Liver (tissue), 10 donors: ENCODE measurements at places on chromosomes 4 and X. TPM values are rescaled to one million over a fixed set of nuclear protein-coding genes. Genes with fewer than 3 reads are reported as not detected.

DNA sequence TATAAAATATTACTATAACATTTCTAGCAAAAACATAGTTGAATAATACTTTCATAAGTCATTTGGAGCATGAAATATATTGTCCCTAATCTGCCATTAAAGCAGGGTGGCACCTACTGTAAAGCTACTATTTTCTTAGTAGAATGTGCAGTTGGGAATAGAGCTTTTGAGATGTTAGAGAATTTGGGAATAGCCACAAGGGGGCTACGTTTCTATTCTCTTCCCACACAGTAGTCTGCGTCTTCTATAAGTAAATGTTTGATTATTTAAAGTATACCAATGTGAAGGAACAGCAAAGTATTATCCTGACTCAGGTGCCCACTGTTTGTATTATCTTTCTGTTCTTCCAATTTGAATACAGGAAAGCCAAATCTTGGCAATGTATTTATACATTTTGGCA lies 323.2 kb upstream of the GIMD1 start:
- H3K4me1 ChIP-seq = no peaks in the 10 kb centered on the region
- H3K27ac ChIP-seq = no peak overlapping the region
- H3K27me3 ChIP-seq = no peaks in the 10 kb centered on the region

DNA sequence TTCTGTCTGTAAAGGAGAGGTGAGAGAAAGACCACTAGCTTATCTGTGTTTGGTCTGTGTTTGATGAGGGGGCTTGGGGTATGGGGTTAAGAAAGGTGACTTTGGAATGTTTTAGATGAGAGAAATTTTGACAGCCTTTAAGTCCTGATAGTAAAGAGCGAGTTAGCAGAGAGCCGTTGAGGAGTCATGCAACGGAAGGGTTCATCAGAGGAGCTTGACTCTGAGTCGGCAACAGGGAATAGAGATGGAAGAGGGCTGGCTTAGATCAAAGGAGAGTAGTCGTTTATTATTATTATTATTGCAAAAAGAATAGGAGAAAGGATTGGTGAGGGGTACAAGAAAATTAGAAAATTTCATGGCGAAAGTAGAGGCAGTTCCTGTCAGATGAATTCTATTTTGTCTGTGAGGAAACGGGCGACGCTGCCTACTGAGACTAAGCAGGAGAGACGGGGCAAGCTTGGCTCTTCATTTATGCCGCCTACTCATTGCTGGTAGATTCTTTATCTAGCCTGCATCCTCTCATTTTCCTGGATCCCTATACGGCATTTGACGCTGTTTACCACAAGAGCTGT lies 473 bp upstream of the VAMP7 start:
- H3K36me3 ChIP-seq = no peaks in the 10 kb centered on the region
- peak overlapping the region; percentile 75 for H3K27ac ChIP-seq
- H3K4me3 ChIP-seq = peak overlapping the region; percentile 67
- H3K4me1 ChIP-seq = no peaks in the 10 kb centered on the region
- DNase-seq = no peak

GRCh38 chr4:112361181-112361791 lies 64.1 kb downstream of the ALPK1 start:
- H3K4me3 ChIP-seq = no peak overlapping the region
- H3K27ac ChIP-seq = no peak overlapping the region
- no peaks in the 10 kb centered on the region for H3K4me1 ChIP-seq

GRCh38 chr4:100306018-100306417 lies 115.8 kb upstream of the DDIT4L start:
- H3K4me3 ChIP-seq = no peak overlapping the region
- no peak overlapping the region for H3K27ac ChIP-seq
- no peaks in the 10 kb centered on the region for H3K27me3 ChIP-seq
- no peaks in the 10 kb centered on the region for H3K36me3 ChIP-seq
- DNase-seq = no peak
- no peaks in the 10 kb centered on the region for H3K4me1 ChIP-seq

DNA sequence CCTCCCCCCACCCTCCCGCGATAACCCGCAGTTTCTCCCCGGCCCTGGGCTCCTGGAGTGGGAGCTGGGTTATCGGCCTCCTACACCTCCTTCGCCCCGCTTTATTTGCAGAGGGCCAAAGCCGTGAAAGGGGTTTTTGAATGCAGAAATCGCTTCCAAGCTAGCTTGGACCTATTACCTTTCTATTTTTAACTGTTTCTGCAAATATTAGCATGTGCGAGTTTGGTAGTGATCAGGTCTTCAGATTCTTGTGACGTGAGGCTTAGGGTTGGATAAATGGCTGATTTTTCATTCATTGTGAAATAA lies 1.3 kb downstream of the USP9X start:
- H3K27ac ChIP-seq = peak overlapping the region; percentile 100
- H3K27me3 ChIP-seq = no peaks in the 10 kb centered on the region
- H3K4me3 ChIP-seq = peak overlapping the region; percentile 91

DNA sequence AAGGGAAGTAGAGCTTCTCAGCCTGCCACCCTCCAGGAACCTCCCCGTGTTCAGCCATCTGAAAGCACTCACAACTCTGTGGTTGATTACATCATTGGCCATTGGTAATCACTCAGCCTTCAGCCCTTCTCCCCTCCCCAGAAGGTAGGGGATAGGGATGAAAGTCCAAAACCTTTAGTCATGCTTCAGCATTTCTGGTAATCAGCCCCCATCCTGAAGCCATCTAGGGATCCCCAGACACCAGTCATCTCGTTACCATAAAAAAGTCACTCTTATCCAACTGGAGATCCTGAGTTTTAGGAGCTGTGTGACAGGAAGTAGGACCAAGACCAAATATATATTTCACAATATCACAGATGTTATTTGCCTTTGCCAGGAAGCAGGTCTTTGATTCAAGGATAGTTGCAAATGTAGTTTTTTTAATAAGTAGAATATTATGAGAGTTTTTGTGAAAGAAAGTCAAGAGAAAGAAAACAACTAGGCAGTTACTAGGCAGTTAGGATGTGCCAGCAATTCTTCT lies 364.6 kb upstream of the NOCT start:
- no peaks in the 10 kb centered on the region for H3K27me3 ChIP-seq
- no peaks in the 10 kb centered on the region for H3K36me3 ChIP-seq
- no peaks in the 10 kb centered on the region for H3K4me1 ChIP-seq
- H3K27ac ChIP-seq = no peak overlapping the region

DNA sequence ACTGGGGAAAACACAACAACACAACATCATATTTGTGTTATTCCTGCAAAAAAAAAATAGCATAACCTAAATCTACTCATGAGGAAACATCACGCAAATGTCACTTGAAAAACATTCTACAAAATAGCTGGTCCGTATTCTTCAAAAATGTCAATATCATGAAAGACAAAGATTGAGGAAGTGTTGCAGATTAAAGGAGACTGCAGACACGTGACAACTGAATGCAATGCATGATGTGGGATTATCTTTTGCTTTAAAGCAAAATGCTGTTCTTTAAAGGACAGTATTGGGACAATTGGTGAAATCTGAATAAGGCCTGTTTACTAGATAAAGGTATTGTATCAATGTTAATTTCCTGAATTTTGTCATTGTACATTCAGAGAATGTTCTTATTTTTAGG lies 157.7 kb downstream of the SMIM20 start:
- DNase-seq = no peak
- no peaks in the 10 kb centered on the region for H3K36me3 ChIP-seq
- no peak overlapping the region for H3K4me3 ChIP-seq
- H3K4me1 ChIP-seq = no peaks in the 10 kb centered on the region

- no peaks in the 10 kb centered on the region for H3K27me3 ChIP-seq
- no peak overlapping the region for H3K4me3 ChIP-seq
- no peak overlapping the region for H3K27ac ChIP-seq
- H3K4me1 ChIP-seq = no peaks in the 10 kb centered on the region
- H3K36me3 ChIP-seq = no peaks in the 10 kb centered on the region
- no peak for DNase-seq
Observed at GRCh38 chrX:126723881-126724280, 95.6 kb upstream of the PRR32 start.

DNA sequence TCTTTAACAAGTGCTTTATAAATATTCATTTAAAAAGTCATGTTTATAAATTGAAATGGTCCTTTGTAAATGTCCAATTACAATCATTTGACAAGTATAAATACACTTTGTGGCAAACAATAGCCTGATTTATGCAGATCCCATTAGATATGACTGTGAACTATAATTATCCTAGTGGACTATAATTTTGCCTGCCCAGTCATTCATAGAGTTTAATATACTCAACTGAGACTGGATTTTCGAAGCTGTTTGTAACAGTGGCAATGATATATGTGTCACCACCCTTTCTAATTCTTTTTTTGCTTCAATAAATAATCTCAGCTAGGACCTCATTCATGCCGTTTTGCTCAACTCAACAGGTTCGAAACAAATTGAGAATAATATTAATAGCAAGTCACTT lies 732.0 kb downstream of the PCDH18 start:
- no peaks in the 10 kb centered on the region for H3K4me1 ChIP-seq
- H3K36me3 ChIP-seq = no peaks in the 10 kb centered on the region
- H3K4me3 ChIP-seq = no peak overlapping the region

DNA sequence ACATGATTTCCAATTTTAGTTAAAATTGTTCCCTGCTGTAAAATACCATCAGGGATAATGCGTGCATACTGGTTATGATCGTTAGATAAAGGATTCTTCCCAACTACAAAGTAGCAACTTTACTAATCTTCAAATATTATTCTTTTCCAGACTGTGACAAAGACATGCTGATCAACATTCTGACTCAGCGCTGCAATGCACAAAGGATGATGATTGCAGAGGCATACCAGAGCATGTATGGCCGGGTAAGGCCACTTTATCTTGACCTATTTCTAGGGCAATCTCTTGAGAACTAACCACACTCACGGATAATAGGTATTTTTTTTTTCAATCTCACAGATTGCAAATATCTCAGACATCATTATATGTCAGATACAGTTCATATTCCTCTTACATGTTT lies 47.0 kb downstream of the ANXA10 start:
- no peaks in the 10 kb centered on the region for H3K36me3 ChIP-seq
- no peaks in the 10 kb centered on the region for H3K27me3 ChIP-seq
- no peak for DNase-seq
- H3K4me3 ChIP-seq = no peak overlapping the region
- no peak overlapping the region for H3K27ac ChIP-seq
- H3K4me1 ChIP-seq = no peaks in the 10 kb centered on the region

DNA sequence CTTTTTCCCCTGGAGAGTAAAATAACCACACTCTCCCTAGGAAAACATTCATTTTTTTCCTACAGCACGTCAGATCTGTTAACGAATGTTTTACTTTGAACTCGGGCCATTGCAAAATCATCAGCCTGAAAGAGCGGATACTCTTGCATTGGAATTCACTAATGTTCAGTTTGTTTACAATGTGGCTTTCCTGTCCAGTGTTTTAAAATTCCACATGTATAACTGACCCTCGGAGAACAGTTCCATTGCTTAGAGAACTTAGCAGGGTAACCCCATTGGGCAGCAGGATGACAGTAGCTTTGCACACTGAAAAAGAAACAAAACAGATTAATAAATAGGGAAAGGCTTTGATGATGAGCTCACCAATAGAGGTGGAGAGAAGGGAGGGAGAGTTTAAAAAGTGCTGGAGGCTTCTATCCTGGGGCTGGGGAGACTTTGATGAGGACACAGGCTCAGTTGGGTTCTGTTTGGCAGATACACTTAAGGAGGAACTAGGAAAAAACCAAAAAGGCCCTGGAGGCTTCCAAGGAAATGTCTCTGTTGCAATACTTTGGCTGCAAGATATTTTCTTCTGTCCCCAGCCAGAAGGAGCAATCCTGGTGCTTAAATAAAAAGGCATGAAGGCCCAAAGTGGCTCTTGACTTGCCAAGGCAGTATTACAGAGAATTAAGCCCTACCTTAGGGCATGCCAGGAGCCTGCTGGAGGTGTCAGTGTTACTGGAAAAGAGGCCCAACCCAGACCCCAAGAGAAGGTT lies 143.1 kb downstream of the ARSF start:
- no peak for DNase-seq
- H3K27ac ChIP-seq = no peak overlapping the region
- no peaks in the 10 kb centered on the region for H3K27me3 ChIP-seq
- no peaks in the 10 kb centered on the region for H3K4me1 ChIP-seq

CSTF2 gene
- total RNA-seq = 6.3 TPM

ZNF827 gene
- total RNA-seq = 2.9 TPM

CC2D2A gene
- 2.9 TPM for total RNA-seq

LEF1 gene
- 6.4 TPM for total RNA-seq

TCEAL5 gene
- total RNA-seq = not detected
